ENCODE measurements at places on chromosomes 5 and 9.

DNA sequence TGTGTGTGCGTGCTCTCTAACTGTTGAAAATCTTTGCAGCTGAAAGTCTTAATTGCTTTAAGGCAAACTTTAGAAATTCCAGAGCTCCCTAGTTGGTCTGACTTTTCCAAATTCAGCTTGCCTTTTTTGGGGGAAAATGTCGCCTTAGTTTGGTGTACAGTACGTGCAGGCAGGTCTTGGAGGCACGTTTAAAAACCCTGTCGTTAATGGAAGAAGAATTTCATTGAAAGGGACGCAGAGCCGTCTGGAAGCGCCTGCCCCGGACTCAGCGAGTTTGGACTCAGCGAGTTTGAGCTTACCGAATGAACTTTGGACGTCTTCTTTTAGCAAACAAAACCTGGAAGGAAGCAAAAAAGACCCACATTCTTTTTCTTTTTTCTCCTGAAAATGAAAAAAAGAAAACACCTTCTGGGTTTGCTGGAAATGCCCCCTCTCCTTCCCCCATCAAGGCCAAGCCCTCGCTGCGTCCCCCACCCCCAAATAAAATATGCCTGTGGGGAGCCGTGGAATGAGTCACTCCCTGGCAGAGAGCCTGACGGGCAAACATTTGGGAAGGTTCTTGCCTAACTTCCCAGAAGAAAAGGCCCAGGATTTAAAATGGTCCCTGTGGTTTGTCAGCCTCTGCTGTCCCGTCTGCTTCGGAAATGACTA lies 1.5 kb downstream of the NEK6 start:
- DNase-seq = no peak

DNA sequence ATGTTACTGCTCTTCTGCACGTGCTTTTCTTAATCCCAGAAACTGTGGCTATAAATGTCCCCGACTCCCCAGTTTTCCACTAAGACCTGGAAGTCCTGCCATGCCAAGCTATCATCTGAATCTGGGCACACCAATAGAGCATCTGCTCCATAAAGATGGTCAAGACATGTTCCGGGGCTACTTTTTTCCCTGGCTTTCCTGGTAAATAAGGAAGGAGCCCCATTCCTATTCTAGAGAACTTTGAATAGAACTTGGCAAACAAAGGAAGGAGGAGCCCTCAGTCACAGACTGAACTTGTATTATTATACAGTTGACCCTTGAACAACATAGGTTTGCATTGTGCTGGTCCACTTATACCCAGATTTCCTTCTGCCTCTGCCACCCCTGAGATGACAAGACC lies 182.9 kb downstream of the CCDC192 start:
- DNase-seq = no peak

GRCh38 chr5:83197326-83197967 lies 120.1 kb downstream of the XRCC4 start:
- DNase-seq = no peak

GRCh38 chr9:94650949-94651348 lies 11.6 kb upstream of the FBP1 start:
- DNase-seq = no peak

DNA sequence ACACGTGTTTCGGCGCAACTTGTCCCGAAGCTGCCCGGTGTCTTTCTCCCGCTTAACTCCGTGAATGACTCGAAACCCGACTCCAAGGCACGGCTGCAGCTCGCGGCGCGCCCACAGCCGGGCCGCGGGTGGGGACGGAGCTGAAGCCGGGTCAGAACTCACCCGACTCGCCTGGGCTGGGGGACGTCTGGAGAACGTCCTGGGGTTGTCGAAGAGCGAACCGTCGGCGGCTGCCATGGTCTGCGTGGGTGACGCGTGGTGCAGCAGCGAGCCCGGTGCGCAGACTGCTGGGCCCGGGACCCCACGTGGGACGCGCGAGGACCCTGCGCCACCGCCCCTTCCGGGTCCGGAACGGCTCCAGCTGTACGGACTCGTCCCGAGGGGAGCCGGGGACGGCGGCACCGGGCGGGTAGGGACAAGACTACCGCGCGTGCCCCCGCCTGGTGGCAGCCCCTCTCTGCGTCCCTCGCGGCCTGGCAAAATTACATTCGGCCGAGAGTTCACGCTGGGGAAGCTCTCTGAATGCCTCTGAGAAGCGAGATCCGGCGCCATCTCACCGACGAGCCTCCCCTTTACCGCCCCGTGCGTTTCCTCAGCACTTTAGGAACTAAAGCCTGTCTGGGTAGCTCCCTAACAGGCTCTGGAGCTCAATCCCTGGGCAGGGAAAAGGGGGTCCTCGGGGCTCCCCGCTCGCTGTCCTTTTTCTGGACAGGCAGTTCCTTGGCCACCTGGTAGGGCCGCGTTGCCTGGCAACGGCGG lies at the start of gene DDX31:
Gene DDX31 (minus strand): TSS at position 286 of the 759 bp plus-strand sequence. CDS start 49 bp downstream, at position 237.
- DNase-seq = peak; percentile 80

GRCh38 chr5:89342106-89342876 lies 459.3 kb upstream of the MEF2C start:
- DNase-seq = no peak

All from stimulated activated CD8-positive, alpha-beta memory T cell treated with anti-CD3 and anti-CD28 coated beads, Interleukin-4, amount 100 ng/mL, for 4 hours (primary cell).